Chondrocyte (in vitro differentiated cells): ENCODE measurements at places on chromosomes 1 and 21.
A peak's percentile ranks its signal among the peaks of the same experiment; 100 is the strongest.

- DNase-seq: no peak
Observed at GRCh38 chr1:33048426-33048825, 11.7 kb upstream of the AK2 start.

GRCh38 chr21:18989953-18990495 is 586.4 kb upstream of the TMPRSS15 start:
- DNase-seq: no peak

DNA sequence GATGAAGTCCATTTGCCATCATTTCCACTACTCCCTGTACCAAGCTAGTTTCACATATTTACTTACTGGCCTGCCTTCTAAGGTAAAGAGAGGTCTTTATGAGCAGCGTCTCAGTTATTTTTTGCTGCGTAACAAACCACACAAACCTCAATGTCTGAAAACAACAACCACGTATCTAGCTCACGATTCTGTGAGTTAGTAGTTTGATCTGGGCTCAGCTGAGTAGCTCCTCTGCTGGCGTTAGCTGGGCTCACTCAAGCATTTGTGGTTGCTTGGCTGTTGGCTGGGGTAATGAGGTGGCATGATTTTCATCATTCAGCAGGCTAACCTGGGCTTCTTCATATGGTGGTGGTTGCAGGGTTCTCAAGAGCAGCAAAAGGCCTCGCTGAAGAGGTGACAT is 225.4 kb downstream of the FOXD2 start:
- no peak for DNase-seq

- DNase-seq: no peak
Observed at GRCh38 chr1:172582889-172583288, 49.9 kb downstream of the SUCO start.

GRCh38 chr1:1954015-1954414 is 34.9 kb upstream of the TMEM52 start:
- DNase-seq: peak; percentile 88

DNA sequence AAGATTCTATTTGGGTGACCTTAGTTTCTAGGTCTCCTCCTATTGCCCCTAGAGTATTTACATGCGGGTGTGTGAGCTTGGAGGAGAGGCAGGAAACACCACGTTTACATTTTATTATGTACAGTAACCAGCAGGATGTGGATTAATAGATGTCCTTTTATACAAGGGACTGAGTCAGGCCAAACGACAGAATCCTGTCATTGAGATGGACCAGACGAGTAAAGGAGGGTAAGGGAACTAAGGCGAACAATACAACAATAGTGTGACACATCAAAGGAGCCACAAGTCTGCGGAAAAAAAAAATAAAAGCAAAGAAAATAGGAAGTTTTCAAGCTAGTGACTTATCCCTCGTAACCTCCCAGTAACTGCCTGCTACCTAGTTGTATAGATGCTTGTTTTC is 151.1 kb downstream of the GABPA start:
- no peak for DNase-seq

GRCh38 chr21:41616031-41616591 is 108.2 kb upstream of the TMPRSS2 start:
- DNase-seq: no peak

GRCh38 chr1:91123319-91123718 is 101.5 kb upstream of the ZNF644 start:
- DNase-seq: no peak

GRCh38 chr21:41923631-41924367 is 30.0 kb downstream of the C2CD2 start:
- no peak for DNase-seq

- DNase-seq: no peak
Observed at GRCh38 chr21:27240839-27241238, 274.0 kb upstream of the ADAMTS5 start.

GRCh38 chr1:167708940-167709389 is 12.8 kb upstream of the MPZL1 start:
- DNase-seq: no peak

- DNase-seq: no peak
Observed at GRCh38 chr1:22472596-22472995, 20.9 kb downstream of the ZBTB40 start.

DNA sequence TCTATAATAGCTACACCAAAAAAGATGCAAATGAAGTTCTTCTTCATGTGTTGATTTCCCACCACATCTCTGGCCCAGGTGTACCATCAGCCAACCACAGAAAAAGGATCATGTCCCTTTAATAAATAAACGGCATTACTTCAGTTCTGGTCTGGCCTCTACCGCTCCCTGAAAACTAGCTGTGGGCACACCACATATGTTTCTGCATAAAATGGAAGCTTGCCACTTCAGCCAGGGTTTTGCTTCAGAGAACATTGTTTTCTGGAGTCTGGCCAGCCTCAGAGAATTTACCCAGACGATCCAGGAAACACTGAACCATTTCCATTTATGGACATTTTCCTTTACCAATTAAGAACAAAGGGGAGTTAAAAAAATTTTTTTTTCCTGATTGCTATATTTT is 5.8 kb upstream of the LAMC2 start:
- no peak for DNase-seq

GRCh38 chr1:25503551-25504426 is 39.6 kb upstream of the LDLRAP1 start:
- no peak for DNase-seq

GRCh38 chr1:184941735-184942134 is 32.6 kb downstream of the NIBAN1 start:
- no peak for DNase-seq

GRCh38 chr1:11985171-11985570 is 4.9 kb downstream of the MFN2 start:
- DNase-seq: no peak

- no peak for DNase-seq
Observed at GRCh38 chr1:173206816-173207568, at the start of gene TNFSF4. TSS of gene TNFSF4 (minus strand) at chr1:173207331. CDS start at chr1:173207176, 155 bp downstream.

DNA sequence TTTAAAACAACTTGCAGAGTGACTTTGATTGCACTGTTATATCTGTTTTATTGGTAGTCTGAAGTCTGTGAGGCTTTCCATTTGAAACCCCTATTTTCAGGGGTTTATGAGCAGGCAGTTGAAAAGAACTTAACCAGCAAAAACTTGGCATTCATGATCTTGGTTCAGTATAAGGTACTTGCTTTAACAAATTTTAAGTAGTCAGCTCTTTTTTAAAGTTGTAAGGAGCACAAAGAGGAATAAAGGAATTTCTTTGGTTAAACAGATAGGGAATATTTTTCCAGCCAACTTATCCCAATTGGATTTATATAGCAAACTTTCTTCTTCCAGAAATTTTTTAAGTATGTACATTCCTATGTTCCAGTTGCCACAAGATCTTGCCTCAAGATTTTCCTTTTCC is 138.2 kb downstream of the RASAL2 start:
- no peak for DNase-seq

DNA sequence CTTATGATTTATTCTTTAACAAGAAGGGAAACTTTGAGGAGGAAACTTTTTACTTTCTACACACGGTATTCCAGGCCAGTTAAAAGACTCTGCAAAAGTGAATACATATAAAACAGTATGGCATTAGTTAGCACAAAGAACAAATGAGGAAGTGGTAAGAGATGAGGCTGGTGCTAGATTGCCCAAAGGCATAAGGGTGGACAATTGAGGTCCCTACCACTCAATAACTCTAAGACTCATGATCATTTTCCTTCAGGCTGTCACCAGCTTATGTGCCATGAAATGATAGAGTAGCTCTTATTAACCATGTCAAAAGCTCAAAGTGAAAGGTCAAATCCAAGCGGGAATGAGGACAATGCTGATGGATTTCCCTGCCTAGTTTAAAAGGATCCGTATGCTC is 124.5 kb downstream of the TBX15 start:
- DNase-seq: no peak

- DNase-seq: no peak
Observed at GRCh38 chr1:39214714-39214997, 10.2 kb downstream of the MACF1 start.

DNA sequence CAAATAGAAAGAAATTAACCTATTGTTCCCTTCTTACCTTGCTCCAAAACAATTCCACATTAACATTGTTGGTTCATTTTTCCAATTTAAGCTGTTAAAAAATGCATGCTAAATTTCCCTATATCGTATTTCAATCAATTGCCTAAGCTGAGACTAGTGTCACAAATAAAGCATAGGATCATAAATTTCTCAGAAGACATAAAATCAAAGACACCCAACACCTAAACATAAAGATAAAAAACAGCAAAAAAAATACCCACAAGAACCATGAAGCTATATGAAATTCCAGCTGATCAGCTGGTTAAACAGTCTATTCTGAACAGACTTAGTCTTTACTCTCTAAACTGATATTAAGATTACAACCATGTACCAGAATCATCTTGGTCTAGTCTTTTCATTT is 32.3 kb downstream of the ACBD6 start:
- no peak for DNase-seq
